ENCODE measurements at places on chromosomes 5 and 9. TPM values are rescaled to one million over a fixed set of nuclear protein-coding genes. Genes with fewer than 3 reads are reported as not detected.

Gene TMEM215
- total RNA-seq: not detected

Gene PCDHGC5
- not detected for total RNA-seq

Gene PCDHGA8
- total RNA-seq: 0.02 TPM

Gene ALDH7A1
- total RNA-seq: 69.9 TPM

Gene C1QTNF3
- 0.33 TPM for total RNA-seq

Gene NR2F1-AS1
- total RNA-seq: 4.1 TPM

Gene KCNN2
- total RNA-seq: not detected

Gene CHSY3
- 0.10 TPM for total RNA-seq

Gene FCHO2
- total RNA-seq: 14.1 TPM

Gene CEP72
- total RNA-seq: 11.8 TPM

Gene SCGB3A2
- not detected for total RNA-seq

Gene FOXD4
- 0.34 TPM for total RNA-seq

Gene PTAR1
- 9.0 TPM for total RNA-seq

Gene GLDC
- 14.1 TPM for total RNA-seq

Gene NR5A1
- total RNA-seq: not detected

Gene ABO
- total RNA-seq: not detected

Gene SYK
- 0.04 TPM for total RNA-seq

Gene BICD2
- total RNA-seq: 24.1 TPM

Gene SAPCD2
- total RNA-seq: 26.4 TPM

Gene OMD
- total RNA-seq: not detected

Gene SPATA31D4
- total RNA-seq: not detected

Gene TAF11L11
- total RNA-seq: 0.18 TPM

Gene SLC45A2
- total RNA-seq: not detected

Gene SLC1A3
- not detected for total RNA-seq

Gene SLC6A7
- not detected for total RNA-seq

Gene DNAJA1
- total RNA-seq: 278 TPM

Gene PCSK1
- 0.16 TPM for total RNA-seq

Gene PCDHA8
- total RNA-seq: not detected

Gene OTP
- total RNA-seq: 0.12 TPM

Gene FNBP1
- 11.6 TPM for total RNA-seq

Gene LRRC19
- not detected for total RNA-seq

Gene ANKRD31
- total RNA-seq: 0.06 TPM

Gene LCN9
- total RNA-seq: not detected

Gene FABP6
- 1.1 TPM for total RNA-seq

Gene JAKMIP2
- total RNA-seq: not detected

Gene IL7R
- 0.38 TPM for total RNA-seq

Gene TSSK1B
- not detected for total RNA-seq

Gene C9orf153
- 0.14 TPM for total RNA-seq

Gene GPR150
- 0.15 TPM for total RNA-seq

Gene SPINK6
- total RNA-seq: not detected

Gene OR1J2
- not detected for total RNA-seq

Gene HAVCR2
- total RNA-seq: 0.20 TPM

Gene PCDHA9
- total RNA-seq: not detected

Gene STING1
- 0.89 TPM for total RNA-seq

Data from A549 treated with ZK216348 at 1 μM for 4 hours (cell line).